Omental fat pad (tissue), 4 donors: ENCODE measurements at places on chromosomes 4 and X.

DNA sequence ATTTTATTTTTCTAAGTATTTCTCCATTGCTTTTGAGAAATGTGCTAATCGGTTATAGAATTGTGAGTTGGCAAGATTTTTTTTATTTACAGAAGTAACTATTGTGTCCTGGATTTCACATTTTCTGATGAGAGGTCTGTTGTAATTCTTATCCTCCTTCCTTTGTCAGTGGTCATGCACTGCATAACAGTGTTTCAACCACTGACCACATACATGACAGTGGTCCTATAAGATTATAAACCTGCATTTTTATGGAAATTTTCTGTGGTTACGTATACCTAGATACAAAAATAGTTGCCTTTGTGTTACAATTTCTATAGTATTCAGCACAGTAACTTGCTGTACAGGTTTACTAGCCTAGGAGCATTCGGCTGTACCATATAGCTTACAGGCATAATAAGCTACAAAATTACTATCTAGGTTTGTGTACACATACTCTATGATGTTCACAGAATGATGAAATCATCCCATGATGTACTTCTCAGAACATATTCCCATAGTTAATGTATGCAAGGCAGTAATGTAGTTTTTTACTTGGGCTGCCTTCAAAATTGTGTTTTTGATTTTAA is 47.8 kb downstream of the APELA start:
- no peak for DNase-seq

DNA sequence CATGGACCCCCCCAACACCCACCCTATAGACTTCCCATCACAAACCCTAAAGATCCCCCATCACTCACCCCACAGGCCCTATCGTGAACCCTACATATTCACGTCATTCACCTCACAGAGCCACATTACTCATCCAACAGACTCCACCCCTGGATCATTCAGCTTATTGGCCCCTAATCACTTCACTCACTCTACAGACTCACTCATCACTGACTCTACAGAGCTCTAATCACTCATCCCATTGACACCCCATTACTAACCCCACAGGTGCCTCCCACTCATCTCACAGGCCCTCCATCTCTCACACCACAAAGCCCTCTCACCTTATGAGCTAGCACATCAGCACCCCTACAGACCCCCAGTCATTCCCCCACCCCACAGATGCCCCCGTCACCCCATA is 6.3 kb upstream of the TBC1D25 start:
- DNase-seq = no peak

DNA sequence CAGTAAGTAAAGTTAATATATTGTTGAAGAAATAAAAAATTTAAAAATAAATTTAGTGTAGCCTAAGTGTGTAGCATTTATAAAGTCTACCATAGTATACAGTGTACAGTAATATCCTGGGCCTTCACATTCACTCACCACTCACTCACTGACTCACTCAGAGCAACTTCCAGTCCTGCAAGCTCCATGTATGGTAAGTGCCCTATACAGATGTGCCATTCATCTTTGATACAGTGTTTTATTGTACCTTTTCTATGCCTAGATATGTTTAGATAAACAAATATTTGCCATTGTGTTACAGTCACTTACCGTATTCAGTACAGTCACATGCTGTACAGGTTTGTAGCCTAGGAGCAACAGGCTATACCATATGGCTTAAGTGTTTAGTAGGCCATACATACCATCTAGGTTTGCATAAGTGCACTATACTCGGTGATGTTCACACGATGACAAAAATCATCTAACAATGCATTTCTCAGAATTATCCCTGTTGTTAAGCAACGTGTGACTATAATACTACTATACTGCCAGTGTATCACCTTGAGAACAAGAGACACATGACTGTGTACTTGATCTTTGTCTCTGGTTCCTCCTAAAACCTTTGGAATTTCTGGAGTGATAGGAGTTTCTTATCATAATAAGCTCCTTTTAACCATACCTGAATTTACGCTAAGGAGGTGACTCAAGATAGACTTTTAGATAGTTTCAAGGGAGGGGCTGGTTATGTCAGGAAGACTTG is 25.8 kb upstream of the SEPTIN11 start:
- no peak for DNase-seq

GRCh38 chr4:100907465-100908454 is 389.9 kb upstream of the EMCN start:
- DNase-seq = no peak

DNA sequence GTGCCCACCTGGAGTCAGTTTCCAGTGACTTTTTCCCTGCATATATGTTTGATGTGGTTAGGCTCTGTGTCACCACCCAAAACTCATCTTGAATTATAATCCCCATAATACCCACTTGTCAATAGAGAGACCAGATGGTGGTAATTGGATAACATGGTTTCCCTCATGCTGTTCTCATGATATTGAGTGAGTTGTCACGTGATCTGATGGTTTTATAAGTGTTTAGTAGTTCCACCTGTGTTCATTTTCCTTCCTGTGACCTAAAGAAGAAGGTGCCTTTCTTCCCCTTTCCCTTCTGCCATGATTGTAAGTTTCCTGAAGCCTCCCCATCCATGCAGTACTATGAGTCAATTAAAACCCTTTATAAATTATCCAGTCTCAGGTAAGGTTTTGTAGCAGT is 740.9 kb downstream of the ARAP2 start:
- no peak for DNase-seq
